ENCODE measurements at places on chromosomes 2 and 18. TPM values are rescaled to one million over a fixed set of nuclear protein-coding genes. Genes with fewer than 3 reads are reported as not detected.

KANSL1L gene
- 13.0 TPM for total RNA-seq

DNA sequence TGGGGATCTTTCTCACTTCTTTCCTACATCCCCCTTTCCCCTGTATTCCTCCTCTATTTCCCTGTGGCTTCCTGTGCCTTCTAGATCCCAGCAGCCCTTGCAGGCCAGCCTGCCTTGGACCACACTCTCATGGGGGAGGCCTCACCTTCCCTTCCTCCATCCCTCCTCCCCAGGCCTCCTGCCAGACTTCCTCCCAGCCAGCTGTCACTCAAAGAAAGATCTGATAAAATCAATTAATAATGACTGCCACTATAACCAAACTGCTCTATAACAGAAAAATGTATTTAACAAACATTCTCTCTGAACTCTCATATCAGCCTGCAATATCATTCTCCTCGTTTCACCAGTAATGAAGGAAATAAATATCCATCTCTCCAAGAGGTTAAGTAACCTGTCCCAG is 144.9 kb upstream of the SIX2 start:
- DNase-seq: no peak
- no peaks in the 10 kb centered on the region for H3K4me1 ChIP-seq
- no peaks in the 10 kb centered on the region for H3K36me3 ChIP-seq
- H3K27ac ChIP-seq: no peak overlapping the region
- peaks cover 2% of the 10 kb centered on the region for H3K27me3 ChIP-seq
- H3K4me3 ChIP-seq: no peak overlapping the region

DNA sequence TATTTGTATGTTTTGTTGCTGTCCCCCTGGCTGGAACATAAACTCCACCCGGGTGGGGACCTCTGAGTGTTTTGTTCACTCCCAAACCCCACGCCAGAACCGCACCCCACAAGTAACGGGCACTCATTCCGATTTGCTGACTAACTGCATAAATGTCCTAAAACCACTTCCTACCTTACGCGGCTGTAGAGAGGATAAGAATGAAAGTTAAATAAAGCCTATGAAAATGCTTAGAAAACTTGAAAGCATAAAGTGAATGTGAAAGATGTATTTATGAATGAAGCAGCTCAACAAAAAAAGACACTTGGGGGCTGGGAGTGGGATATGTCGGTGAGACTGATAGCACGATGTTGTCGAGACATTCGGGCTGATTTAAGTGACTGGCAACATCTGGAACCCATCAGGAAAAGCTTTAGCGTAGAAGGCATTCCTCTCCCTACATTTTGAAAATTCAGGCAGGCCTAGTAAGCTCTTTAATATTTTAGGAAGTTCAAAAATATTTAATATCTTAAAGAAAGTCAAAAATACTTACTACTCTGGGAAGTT is 206.7 kb downstream of the SH3RF3 start:
- H3K27me3 ChIP-seq: peaks cover 3% of the 10 kb centered on the region
- peaks cover 3% of the 10 kb centered on the region for H3K36me3 ChIP-seq
- H3K4me3 ChIP-seq: no peak overlapping the region
- H3K4me1 ChIP-seq: peaks cover 42% of the 10 kb centered on the region
- no peak for DNase-seq

ALLC gene
- total RNA-seq: 0.26 TPM

ALPP gene
- total RNA-seq: not detected

DNA sequence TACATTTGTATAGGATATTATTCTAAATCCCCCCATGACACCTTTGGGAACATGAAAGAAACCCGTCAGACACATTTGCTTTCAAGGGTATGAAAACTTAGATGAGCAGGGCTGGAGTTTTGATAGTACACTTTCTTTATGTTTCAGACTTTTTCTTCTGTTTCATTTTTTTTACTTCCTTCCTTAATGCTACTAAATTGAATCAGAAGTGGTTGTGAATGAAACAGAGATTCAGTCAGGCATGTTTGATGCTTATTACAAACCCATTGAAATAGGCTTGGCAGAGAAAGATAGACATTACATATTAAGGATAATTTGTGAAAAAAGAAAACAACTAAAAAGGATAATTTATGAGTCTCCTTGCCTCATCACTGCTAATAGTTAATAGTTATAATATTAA is 26.8 kb downstream of the SLC30A6 start:
- no peaks in the 10 kb centered on the region for H3K4me1 ChIP-seq
- no peak overlapping the region for H3K4me3 ChIP-seq
- H3K27ac ChIP-seq: no peak overlapping the region
- H3K27me3 ChIP-seq: peaks cover 3% of the 10 kb centered on the region

DNA sequence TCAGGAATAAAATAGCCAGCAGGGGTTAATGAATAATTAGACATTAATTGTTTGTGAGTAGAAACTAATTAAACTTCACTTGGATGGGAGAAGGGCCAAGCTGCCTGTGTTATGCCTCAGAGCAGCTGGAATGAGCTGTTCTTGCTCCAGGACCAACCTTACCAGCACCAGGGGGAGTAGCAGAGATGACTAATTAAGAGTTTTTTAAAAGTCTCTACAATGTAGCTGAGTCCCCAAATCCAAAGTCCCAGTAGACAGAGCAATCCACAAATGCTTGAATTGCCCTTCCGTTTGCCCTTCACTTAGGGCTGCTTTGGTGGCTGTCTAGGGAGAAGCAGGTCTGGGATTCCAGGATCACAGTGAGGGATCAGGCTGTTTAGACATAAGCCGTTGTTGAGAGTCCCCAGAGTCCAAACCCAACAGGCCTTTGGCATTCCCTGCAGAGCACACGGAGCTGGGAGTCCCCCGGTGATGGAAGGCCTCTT is 59.4 kb downstream of the RHOB start:
- no peaks in the 10 kb centered on the region for H3K36me3 ChIP-seq
- H3K4me3 ChIP-seq: no peak overlapping the region
- no peak for DNase-seq
- no peaks in the 10 kb centered on the region for H3K4me1 ChIP-seq
- H3K27me3 ChIP-seq: peaks cover 7% of the 10 kb centered on the region
- no peak overlapping the region for H3K27ac ChIP-seq

- H3K27ac ChIP-seq: no peak overlapping the region
- H3K36me3 ChIP-seq: no peaks in the 10 kb centered on the region
- H3K27me3 ChIP-seq: peaks cover 5% of the 10 kb centered on the region
- H3K4me1 ChIP-seq: peaks cover 9% of the 10 kb centered on the region
- DNase-seq: no peak
Observed at GRCh38 chr2:20138696-20139095, 86.2 kb downstream of the SDC1 start.

DNA sequence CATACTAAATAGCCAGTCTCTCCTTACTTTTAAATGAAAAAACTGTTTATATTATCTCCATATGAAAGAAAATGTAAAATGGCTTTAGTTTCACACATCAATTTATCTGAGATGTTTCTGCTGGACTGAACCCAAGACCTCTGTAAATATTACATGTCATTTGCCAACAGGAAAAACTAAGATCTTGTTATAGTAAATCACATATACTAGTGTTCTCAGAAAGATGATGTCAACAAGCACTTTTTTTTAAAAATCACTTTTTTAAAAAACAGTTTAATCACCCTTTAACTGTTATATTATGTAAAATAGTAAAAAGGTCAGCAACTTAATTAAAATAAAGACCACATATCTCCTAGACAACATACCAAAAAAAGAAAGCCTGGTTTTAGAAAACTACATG is 46.3 kb downstream of the PTPN2 start:
- DNase-seq: no peak
- peaks cover 10% of the 10 kb centered on the region for H3K4me1 ChIP-seq
- H3K4me3 ChIP-seq: no peak overlapping the region
- H3K27me3 ChIP-seq: peaks cover 4% of the 10 kb centered on the region
- H3K36me3 ChIP-seq: peaks cover 6% of the 10 kb centered on the region

Data from endothelial cell (in vitro differentiated cells).